ENCODE measurements at places on chromosomes 13 and 19.

- no peak for DNase-seq
These were observed 222.1 kb downstream of the MZT1 start for GRCh38 chr13:72505376-72505775.

DNA sequence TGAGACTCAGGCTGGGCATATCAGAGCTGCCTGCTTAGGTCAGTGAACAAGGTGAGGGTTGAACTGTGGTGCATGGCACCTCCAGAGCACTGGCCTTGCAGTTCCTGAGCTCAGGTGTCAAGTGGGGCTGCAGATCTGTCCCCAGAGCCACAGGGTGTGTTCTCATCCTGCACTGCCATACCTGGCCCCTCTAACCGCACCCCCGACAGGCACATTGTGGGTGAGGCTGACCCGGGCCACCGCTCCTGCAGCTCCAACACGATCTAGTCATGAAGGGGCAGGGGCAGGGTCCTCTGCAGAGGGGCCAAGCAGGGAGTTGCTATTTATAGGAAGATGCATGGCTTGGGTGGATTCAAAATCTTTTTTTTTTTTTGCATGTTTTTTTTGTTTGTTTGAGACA is 16.7 kb upstream of the CRTC1 start:
- no peak for DNase-seq

DNA sequence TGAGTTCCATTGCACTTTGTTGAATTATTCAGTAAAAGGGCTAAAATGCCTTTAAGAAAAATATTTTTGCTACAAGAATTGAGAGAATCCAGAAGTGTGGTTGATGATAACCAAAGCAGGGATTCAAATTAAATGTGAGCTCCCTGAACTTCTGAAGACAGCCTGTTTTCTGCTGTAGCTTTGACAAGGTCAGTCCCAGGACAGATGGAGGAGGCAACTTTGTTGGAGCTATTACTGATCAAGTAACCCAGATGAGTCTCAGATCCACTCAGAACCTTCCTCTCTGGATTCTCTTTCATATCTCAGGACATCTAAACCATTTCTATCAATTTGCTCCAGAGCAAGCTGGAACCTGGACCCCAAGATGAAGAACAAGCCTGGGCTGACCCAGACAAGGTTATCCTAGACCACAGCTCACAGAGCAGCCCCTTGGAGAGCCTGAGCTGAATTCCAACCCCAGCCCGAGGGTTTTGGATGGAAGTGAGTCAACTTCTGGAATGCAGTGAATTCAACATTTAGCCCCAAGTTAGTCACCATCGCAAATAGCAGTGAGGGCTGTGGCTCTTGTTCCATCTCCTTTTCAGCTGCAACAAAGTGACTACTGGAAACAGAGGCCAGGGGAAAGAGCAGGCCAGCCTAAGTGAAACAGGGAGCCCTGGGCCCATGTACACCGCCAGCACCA is 137.8 kb upstream of the TSC22D1 start:
- no peak for DNase-seq

DNA sequence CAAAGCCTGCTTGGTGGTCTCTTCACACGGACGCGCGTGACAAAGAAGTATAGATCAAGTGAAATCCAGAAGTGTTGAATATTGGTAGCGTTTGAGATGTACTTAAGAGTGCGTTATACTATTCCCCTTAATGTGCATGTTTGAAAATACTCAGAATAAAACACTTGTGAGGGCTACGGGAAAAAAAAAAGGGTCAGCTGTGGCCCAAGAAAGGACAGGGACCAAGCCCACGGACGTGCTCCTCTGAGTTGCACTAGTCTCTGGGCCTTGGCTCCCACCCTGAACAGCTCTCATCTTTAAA is 622 bp upstream of the RBM42 start:
- DNase-seq: no peak

GRCh38 chr19:13833330-13834243 is 38.3 kb downstream of the ZSWIM4 start:
- DNase-seq: peak; percentile 90

DNA sequence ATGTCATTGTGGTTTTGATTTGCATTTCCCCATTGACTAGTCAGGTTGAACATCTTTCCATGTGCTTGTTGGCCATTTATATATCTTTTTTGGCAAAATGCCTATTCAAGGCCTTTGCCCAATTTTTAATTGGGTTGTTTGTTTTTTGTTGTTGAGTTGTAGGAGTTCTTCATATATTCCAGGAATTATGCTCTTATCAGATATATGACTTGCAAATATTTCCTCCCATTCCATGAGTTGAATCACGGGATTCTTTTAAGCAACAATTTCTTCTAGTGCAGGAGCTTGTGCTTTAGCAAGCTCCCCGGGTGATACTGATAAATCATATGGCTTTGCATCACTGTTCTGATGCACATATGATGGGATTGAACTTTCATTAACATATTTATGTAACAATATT is 47.0 kb upstream of the FLT1 start:
- no peak for DNase-seq

- DNase-seq: no peak
These were observed 148.6 kb downstream of the SLITRK6 start for GRCh38 chr13:85650613-85651012.
